Naive thymus-derived CD4-positive, alpha-beta T cell (primary cell): ENCODE measurements at places on chromosomes 4 and X. TPM values are rescaled to one million over a fixed set of nuclear protein-coding genes. Genes with fewer than 3 reads are reported as not detected.

GRCh38 chr4:57320849-57321248 lies 210.7 kb upstream of the IGFBP7 start:
- H3K4me3 ChIP-seq, result no peak overlapping the region
- no peak overlapping the region for H3K27ac ChIP-seq
- no peaks in the 10 kb centered on the region for H3K36me3 ChIP-seq
- DNase-seq, result no peak
- H3K27me3 ChIP-seq, result no peaks in the 10 kb centered on the region

DNA sequence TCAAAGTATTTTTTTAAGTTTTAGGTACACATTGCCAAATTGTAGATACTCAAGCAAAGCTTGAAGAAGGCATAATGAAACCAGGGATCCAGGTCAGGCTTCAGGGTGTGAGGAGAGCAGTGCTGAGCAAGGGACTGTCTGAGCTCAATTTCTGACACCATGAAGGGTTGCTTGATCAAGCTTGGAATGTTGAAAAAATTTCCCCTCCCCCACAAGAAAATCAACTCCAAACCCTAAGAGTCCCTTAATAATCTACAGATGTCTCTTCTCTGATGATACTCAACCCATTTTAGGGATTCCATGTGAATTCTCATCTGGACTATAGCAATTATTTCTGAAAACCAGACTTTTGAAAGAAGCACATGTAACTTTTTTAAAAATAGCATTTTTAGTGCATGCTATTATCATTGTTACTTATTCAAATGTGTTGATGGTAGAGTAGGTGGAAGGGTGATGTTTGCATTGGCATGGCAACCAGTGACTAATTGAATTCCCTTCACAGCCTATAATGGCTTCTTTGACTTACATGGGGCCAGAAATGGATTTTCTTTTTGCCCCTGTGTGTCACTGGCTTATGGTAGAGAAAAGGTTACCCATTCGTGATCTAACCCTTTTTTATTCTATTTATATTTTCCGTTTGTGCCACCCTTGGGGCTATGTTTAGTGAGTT lies 252.0 kb downstream of the FBXW7 start:
- H3K36me3 ChIP-seq, result no peaks in the 10 kb centered on the region
- H3K4me3 ChIP-seq, result no peak overlapping the region
- DNase-seq, result no peak
- no peak overlapping the region for H3K27ac ChIP-seq
- H3K27me3 ChIP-seq, result no peaks in the 10 kb centered on the region

HOPX gene
- 46.3 and 46.8 TPM in 2 replicates for total RNA-seq

- no peaks in the 10 kb centered on the region for H3K27me3 ChIP-seq
- H3K4me3 ChIP-seq, result no peak overlapping the region
- no peak overlapping the region for H3K27ac ChIP-seq
- DNase-seq, result no peak
- H3K36me3 ChIP-seq, result no peaks in the 10 kb centered on the region
- H3K4me1 ChIP-seq, result peaks cover 7% of the 10 kb centered on the region
Observed at GRCh38 chr4:38837849-38838248, 18.8 kb downstream of the TLR6 start.

- no peak overlapping the region for H3K4me3 ChIP-seq
- no peak overlapping the region for H3K27ac ChIP-seq
- no peaks in the 10 kb centered on the region for H3K27me3 ChIP-seq
- no peak for DNase-seq
- no peaks in the 10 kb centered on the region for H3K36me3 ChIP-seq
Observed at GRCh38 chrX:134431894-134432293, 28.1 kb upstream of the HPRT1 start.

IQSEC2 gene
- total RNA-seq, result 0.46 TPM

- no peaks in the 10 kb centered on the region for H3K4me1 ChIP-seq
- H3K36me3 ChIP-seq, result peaks cover 19% of the 10 kb centered on the region
- no peaks in the 10 kb centered on the region for H3K27me3 ChIP-seq
- no peak overlapping the region for H3K27ac ChIP-seq
- H3K4me3 ChIP-seq, result no peak overlapping the region
Observed at GRCh38 chr4:48899950-48900349, 6.6 kb downstream of the OCIAD2 start.

CACNA1F gene
- 1.3 TPM for total RNA-seq
